Cerebellar cortex (tissue), 1 donor: ENCODE measurements at places on chromosomes 1 and 21.
A peak's percentile ranks its signal among the peaks of the same experiment; 100 is the strongest.

DNA sequence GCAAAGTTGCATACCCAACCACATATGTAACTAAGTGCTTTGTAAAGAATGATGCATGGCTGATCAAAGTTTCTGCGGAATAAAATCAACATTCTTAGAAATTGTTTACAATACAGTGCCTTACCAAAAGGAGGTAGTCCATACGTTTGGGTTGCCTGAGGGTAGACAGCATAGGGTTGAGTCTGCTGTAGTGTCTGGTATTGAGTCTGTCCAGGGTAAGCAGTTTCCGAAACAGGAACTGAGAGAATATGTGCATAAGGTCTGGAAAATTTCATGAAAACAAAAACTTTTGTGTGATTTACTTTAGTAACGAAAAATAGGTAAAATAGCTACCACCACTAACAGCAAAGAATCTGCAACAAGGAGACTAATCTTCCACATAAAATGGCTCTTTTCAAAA is 53.0 kb downstream of the EYA3 start:
- DNase-seq = no peak

- DNase-seq = no peak
Observed at GRCh38 chr1:22039594-22040285, 12.8 kb upstream of the CDC42 start.

GRCh38 chr1:216047811-216048572 is 375.3 kb downstream of the USH2A start:
- DNase-seq = no peak

- no peak for DNase-seq
Observed at GRCh38 chr1:29851691-29852090, 615.4 kb downstream of the PTPRU start.

GRCh38 chr1:31335007-31335406 is 37.9 kb downstream of the FABP3 start:
- peak; percentile 88 for DNase-seq

DNA sequence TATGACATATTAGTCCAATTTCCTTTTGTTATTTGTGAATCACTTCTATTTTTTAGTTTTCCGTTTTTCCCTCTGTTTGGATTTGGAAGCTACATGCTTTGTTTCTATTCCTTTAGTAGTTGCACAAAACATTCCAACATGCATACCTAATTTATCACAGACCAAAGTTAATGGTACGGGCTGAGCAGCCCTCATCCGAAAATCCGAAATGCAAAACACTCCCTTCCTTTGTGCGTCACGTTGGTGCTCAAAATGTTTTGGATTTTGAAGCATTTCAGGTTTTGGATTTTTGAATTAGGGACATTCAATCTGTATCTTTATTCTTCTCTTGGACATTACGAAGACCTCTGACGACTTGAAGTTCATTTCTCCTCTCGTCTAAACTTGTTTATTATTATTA is 124.8 kb downstream of the PCNX2 start:
- no peak for DNase-seq

DNA sequence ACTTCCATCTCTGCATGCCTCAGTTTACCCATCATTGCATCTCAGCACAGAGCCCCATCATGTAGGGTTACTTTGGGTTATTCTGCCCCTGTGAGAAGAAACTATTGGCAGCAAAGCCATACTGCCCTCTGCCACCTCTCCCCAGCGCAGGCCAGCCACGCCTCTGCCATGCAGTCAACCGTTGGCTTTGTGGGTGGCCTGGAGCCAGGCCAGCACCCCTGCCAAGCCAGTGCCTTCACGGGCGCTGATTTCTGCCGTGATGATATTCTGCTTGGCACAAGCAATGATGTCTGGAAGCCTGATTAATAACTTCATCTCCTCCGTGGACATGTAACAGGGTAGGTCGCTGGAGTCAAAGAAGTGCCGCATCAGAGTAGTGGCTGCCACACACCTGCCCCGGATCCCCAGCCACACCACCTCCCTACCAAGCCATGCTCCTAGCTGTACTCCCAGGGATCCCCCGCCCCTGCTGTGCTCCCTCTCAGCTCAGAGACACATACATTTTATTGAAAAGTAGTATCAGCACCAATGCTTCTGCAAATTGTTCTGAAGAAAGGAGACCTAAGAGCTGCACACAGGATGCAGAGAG is 15.0 kb upstream of the CEP85 start:
- no peak for DNase-seq

DNA sequence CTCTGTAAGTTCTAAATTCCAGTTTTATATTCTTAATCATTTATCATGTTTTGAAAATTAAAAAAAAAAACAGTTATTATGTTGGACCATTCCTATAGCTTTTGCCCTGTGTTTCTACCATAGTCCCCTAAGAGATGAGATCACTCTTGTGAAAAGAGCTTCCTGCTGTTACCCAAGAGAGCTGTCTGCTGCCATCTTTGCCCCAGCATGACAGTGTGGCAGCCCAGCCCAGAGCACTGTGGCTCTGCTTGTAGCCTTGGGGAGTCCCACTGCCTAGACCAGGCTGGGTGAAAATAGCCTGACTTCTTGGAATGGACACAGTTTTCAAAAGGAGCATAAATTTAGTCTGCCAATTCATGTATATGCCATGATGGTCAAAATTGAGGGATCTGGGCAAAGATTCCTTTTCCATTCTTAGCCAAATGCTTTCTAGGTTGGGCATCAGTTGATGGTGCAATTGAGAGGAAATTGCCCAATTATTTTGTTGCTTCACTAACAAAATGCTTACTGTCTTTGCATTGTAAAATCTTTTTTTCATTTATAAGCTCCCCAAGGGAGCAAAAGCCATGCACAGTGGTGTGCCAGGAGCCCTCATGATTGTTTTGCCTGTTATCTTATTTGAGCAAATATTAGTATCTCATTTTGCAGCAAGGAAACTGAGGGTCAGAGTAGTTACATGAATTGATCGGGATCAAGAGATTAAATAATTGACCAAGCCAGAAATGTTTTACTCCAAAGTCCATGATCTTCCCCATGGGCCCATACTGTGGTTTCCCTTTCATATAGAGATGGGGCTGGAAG is 72.8 kb downstream of the ETS2 start:
- no peak for DNase-seq

- DNase-seq = no peak
Observed at GRCh38 chr1:203302456-203302855, 2.9 kb upstream of the BTG2 start.

- no peak for DNase-seq
Observed at GRCh38 chr1:54850737-54851136, 36.3 kb downstream of the DHCR24 start.

- peak; percentile 62 for DNase-seq
Observed at GRCh38 chr21:36104317-36105300, 30.3 kb upstream of the CBR3 start.

- peak; percentile 17 for DNase-seq
Observed at GRCh38 chr1:225962440-225962975, 21.5 kb upstream of the LEFTY2 start.

- DNase-seq = no peak
Observed at GRCh38 chr1:36641776-36642175, 159.1 kb upstream of the CSF3R start.

- no peak for DNase-seq
Observed at GRCh38 chr1:180193141-180194047, 36.7 kb upstream of the LHX4 start.

GRCh38 chr1:171595324-171595723 is 26.7 kb upstream of the MYOCOS start:
- DNase-seq = no peak

- no peak for DNase-seq
Observed at GRCh38 chr1:7469255-7469938, 301.7 kb upstream of the VAMP3 start.

DNA sequence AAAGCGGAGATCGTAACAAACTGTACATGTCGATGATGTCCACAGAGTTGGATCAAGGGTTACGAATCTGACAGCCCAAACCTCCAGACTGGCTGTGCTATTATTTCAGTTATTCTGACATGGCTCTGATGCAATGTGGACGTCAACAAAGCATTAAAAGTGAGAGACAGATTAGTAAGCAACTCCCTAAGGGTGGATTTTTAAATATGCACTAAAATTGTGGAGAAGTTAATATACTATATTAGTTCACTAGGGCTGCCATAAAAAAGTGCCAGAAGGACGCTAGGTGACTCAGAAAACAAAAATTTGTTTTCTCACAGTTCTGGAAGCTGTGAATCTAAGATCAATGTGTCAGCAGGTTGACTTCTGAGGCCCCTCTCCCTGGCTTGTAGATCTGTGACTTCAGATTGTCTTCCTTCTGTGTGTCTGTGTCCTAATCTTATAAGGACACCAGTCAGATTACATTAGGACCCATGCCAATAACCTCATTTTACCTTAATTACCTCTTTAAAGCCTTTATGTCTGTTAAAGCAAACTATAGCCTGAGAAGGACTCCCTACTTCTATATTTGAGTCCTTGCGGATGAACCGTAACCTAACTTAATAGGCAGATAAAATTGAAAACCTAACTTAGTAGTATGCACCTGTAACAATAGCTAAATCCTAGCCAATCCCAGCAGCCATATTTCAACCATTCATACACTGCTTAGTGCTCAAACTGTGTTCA is 66.0 kb upstream of the BACH1 start:
- DNase-seq = no peak

- no peak for DNase-seq
Observed at GRCh38 chr1:198978523-198978922, 339.7 kb downstream of the PTPRC start.

GRCh38 chr1:158719664-158720063 is 856 bp downstream of the OR6K3 start:
- DNase-seq = no peak

GRCh38 chr1:157162345-157162744 is 24.1 kb upstream of the ETV3 start:
- DNase-seq = no peak

DNA sequence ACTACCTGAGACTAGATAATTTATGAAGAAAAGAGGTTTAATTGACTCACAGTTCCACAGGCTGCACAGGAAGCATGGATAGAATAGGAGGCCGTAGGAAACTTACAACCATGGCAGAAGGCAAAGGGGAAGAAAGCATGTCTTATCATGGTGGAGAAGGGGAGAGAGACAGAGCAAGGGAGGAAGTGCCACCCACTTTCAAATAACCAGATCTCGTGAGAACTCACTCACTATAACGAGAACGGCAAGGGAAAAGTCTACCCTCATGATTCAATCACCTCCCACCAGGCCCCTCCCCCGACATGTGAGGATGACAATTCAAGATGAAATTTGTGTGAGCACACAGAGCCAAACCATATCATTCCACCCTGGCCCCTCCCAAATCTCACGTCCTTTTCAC is 4.7 kb upstream of the C21orf91 start:
- DNase-seq = no peak

GRCh38 chr1:150579110-150579944 is at the start of gene MCL1:
TSS of gene MCL1 (minus strand) at chr1:150579610. CDS start at chr1:150579530, 80 bp downstream.
- DNase-seq = peak; percentile 98

GRCh38 chr21:33259428-33259827 is 6.7 kb upstream of the IL10RB start:
- no peak for DNase-seq

DNA sequence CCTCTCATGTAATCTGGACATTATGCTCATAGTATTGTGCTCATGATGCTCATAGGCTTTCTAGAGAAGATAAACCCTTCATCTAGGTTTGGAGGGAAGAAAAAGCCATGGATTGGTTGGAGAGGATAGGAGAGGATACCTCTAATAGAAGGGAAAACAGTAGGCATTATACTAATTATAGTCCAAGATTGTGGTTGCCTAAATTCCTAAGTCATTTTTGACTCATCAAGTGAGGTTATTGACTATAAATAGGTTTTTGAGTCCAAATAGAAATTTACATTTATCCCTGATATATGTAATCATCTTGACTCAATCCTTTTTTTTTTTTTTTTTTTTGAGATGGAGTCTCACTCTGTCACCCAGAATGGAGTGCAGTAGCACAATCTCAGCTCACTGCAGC is 5.0 kb downstream of the SYT11 start:
- no peak for DNase-seq

GRCh38 chr1:17403081-17403480 is 31.1 kb downstream of the PADI6 start:
- DNase-seq = no peak

DNA sequence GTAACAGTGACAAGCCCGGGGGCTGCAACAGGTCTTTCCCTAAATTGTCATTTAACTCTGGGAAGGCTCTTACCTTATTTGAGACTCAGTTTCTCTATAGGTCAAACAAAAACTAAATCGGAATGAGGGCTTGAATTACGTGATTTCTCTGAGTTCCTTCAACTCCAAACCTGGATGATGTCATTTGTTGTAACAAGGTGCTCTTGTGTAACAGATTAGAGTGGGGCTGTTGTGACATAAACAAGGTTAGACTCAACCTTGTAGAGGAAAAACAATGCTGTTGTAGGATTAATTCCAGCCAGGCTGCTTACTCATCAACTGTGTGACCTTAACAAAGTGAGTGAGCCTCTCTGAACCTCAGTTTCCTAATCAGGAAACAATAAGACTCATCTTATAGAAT is 74.4 kb downstream of the SUSD4 start:
- no peak for DNase-seq

GRCh38 chr1:19046972-19047731 is 90.7 kb upstream of the IFFO2 start:
- no peak for DNase-seq

DNA sequence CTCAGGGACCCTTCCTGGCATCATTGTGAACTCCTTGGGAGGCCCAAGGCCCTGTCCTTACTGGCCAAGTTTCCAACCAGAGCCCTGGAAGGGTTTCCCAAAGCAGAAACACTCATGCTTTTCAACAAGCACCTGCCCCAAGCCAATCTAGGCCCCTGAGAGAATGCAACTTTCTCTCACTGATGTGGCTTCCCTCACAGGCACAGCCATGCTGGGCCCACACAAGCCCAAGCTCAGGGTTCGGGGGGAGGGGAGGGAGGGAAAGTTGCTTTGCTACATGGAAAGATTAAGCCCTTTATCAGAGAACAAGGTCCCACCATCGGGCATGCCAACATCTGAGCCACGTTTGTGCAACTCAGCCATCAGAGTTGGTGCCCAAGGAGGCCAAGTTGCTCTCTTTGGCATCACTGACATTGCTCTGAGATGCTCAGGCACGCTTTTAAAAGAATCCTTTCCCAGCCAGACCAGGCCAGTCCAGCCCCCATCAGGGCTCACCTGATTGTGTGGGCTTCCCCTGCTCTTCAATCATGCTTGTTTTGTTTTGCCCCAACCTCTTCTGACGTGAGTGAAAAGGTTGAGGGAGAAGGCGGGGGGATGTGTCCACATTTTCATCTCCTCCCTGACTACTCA is 43.5 kb downstream of the RIMS3 start:
- no peak for DNase-seq

DNA sequence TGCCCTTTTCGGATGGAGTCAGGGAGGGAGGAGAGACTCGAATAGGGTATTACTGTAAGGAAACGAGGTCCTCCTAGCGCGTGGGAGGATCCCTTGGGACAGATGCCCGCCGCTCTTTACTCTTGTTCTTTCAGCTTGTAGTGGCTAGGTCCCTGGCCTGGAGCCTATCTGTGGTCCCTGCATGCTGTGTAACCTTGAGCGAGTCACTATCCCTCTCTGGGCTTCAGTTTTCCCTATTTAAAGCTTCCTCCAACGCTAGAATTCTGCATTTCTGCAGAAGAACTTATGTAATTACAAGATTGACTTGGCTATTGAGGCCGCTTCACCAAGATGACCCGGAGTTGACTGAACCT is 744 bp downstream of the MIER1 start:
- no peak for DNase-seq
